ENCODE measurements at places on chromosomes 11 and 22.

- no peak for DNase-seq
These were observed 68.6 kb downstream of the PARVB start for GRCh38 chr22:44092636-44093220.

- no peak for DNase-seq
These were observed 30.7 kb upstream of the KCNQ1OT1 start for GRCh38 chr11:2730272-2731129.

- DNase-seq: no peak
These were observed 280.5 kb downstream of the TBC1D22A start for GRCh38 chr22:47042861-47043496.

GRCh38 chr11:105051559-105051958, 6.4 kb upstream of the CARD16 start:
- no peak for DNase-seq

GRCh38 chr11:57426439-57426928, 437 bp downstream of the SLC43A3 start:
- peak; percentile 28 for DNase-seq

DNA sequence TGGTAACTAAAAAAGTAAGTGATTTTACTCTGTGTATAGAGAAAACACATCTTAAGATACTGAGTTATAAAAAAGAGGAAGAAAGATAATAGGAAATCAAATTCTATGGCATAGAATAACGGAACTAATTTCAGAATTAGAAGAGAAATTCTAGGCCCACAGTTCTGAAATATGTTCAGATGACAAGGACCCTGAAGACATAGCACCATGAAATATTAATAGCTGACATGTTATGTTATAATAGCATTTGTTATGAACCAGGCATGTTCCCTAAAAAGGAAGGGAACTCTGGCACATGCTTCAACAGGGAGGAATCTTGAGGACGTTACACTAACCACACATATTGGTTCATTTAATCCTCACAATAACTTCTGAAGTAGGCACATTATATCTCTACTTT, 32.7 kb downstream of the PRDM10 start:
- DNase-seq: no peak

GRCh38 chr22:42931421-42932196, 74.5 kb upstream of the ARFGAP3 start:
- no peak for DNase-seq

DNA sequence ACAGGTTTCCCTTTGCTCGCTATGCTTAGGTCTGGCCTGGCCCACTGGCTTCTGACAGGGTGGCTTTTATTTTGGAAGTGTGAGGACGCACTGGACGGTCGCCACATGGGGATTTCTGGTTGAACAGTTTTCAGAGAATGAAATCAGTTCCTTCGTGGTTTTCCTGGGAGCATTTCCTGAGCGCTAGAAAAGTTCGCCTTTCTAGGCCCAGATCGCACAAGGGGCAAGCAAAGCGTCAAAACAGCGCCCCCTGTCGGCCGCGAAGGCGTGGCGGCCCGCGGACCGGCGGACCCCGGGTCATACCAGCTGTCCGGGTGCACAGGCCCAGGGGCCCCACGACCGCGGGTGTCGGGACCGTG, 12.7 kb upstream of the CYP2R1 start:
- DNase-seq: peak; percentile 90

GRCh38 chr11:119482521-119483011, 59.6 kb upstream of the THY1 start:
- no peak for DNase-seq

GRCh38 chr11:133162227-133162626, 370.1 kb downstream of the OPCML start:
- no peak for DNase-seq

- no peak for DNase-seq
These were observed 99.4 kb downstream of the APIP start for GRCh38 chr11:34816698-34817213.

DNA sequence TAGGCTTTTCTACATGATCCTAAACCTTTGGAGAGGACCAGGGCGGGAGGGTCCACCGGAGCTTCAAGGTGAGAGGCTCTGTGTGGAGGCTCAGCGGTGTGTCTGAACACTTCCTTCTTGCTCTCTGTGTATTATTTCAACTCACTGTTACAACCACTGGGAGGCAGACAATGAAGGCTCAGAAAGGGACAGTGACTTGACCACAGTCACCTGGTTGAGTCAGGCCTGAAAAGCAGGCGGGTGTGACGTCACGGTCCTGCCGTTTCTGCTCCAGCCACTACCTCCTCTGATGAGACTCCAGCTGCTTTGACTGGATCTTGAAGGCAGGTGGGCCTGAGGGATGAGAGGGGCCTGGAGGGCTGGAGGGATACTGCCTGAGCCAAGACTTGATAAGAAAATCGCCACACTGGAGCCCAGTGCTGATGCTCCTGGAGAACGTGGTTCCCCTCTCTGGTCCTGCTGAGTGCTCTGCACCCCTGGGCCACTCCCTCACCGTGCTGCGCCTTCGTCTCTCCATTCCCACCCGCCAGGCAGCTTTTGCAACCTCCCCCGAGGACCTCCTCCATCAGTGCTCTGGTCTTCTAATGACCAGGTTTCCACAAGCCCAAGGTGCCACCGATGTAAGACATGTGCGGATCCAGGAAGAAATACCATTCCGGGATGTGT, 27.9 kb downstream of the KCNC1 start:
- DNase-seq: no peak

- no peak for DNase-seq
These were observed 86.5 kb upstream of the HTATIP2 start for GRCh38 chr11:20277014-20277413.

DNA sequence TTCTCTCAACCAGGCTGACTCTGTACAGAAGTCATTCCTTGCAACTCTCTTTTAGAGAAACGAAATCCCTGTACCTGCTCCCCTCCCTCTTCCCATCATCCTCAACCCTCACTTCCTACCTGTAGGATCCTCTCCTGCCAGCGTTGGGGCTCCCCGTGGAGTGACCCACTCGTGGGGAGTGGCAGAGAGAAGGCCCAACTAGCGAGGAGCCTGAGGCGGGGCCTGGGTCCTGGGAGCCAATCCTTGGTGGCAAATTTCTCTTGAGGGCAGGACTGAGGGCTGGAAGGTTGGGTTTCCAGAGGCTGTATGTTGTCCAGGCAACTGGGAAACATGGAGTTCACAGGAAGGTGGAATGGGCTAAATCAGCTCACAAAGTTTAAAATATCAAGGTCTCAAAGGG, 10.4 kb downstream of the NHERF4 start:
- DNase-seq: no peak

GRCh38 chr22:31036671-31037550, 44.2 kb upstream of the SMTN start:
- DNase-seq: no peak

DNA sequence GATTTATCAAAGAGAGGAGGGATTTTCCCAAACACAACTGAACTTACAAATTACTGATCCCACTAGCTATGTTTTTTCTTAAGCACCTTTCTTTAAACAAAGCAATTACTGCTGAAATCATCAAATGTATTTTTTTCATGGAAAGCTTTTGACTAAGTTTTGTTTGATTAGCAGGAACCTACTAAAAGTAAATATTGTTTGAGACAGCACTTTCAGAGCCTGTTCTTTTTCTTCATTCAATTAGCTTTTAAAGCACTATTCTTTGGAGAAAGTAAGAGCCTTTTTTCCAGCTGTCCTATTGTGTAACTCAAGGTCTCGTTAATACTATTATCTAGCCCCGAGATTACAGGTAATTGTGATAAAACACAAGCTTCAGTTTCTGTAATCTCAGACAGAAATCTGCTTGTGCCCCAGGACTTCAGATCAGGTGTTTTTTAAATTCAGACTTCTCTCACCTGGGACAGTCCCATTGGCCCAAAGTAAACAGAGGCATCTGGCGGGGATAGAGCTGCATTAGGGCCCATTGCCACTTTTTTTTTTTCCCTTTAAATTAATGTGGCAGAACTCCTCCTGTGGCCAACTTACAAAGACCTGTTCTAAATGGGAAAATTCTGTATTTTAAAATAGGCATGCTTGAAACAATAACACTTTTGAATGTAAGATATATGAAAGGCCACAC, 11.0 kb downstream of the CSTPP1 start:
- DNase-seq: no peak

DNA sequence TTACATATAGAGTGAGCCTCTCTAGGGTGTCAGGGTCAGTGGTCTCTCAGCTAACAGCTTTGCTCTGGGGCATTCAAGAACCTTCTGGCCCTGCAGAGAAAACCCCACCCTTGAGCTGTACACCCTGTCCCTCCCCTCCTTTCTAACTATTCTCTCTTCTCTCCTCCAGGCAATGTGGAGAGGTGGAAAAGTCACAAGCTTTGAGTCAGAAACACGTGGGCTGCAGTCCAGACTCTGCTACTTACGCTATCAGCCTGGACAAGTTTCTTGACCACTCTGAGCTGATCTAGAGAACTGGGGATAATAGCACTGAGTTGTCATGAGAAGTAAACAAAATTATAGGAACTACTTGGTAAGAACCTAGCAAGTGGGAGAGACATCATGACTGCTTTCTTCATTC, 10.7 kb upstream of the FAM83F start:
- DNase-seq: no peak

- no peak for DNase-seq
These were observed 77.2 kb upstream of the AKIP1 start for GRCh38 chr11:8833568-8834315.

DNA sequence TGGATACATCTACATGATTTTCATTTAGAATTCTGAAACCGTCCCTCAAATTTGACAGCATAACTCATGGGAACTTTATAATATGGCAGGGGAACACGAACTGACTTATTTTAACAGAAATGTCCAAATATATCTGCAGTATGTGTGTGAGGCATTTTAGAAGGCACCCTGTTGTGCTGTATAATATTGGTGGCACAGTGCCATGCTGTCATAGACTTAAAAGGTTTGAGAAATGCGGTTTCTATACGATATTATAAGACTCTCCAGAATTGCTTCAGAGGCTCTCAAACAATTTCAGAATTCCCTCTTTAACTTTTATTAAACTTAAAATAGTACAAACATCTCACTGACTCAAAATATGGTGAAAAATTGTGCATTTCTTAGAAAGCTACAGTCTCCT, 181.6 kb downstream of the MSANTD4 start:
- no peak for DNase-seq

DNA sequence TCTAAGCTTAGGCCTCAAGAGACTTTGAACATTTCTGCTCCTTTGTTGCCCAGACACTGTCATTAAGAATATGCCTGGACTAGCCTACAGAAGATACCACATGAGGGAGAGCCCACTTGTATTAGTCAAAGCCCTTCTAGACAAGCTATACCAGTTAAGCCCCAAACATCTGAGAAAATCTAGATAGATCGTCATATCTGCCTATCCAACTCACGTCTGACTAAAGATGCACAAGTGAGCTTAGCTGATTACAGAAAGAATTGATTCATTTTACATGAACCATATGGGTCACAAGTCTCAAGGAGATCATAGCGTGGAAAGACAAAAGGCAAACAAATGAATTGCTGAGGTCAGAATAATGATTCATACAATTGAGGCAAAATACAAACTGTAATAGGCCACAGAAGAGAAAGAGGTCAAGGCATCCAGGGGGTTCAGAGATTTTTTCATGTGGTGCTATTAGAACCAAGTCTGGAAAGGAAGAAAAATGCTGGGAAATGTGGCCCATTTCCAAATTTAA, 1155.5 kb upstream of the TENM4 start:
- no peak for DNase-seq

GRCh38 chr11:26995701-26996460, 2.0 kb downstream of the FIBIN start:
- no peak for DNase-seq

GRCh38 chr22:44155115-44155514, 25.6 kb upstream of the PARVG start:
- DNase-seq: no peak

DNA sequence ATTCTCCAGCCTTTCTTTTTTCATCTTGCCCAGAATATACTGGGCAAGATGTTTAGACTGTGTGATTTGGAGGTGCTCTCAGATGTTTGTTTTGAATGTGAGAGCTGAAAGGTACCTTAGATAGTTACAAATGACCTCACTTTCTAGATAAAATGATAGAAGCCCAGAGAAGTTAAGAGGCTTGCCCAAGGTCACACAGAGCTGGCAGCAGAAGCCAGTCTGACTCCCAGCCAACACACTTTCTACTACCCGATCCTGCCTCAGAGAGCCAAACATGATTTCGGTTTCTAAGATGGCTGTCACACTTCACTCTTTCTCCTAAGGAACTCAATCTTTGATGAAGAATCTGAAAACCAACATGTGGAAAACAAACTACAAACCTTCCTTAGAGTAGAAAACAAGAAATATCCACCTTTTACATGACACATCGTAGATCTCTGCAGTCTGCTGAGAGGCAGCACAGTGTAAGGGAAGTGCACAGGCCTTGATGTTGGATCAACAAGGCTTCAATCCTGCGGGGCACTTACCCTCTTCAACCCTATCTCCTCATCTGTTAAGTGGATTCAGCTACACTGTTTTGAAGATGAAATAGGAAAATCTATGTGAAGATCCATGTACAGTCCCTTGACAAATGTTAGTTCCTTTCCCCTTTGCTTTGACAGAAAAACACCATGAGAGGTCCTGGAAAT, 58.6 kb downstream of the SYTL2 start:
- no peak for DNase-seq

DNA sequence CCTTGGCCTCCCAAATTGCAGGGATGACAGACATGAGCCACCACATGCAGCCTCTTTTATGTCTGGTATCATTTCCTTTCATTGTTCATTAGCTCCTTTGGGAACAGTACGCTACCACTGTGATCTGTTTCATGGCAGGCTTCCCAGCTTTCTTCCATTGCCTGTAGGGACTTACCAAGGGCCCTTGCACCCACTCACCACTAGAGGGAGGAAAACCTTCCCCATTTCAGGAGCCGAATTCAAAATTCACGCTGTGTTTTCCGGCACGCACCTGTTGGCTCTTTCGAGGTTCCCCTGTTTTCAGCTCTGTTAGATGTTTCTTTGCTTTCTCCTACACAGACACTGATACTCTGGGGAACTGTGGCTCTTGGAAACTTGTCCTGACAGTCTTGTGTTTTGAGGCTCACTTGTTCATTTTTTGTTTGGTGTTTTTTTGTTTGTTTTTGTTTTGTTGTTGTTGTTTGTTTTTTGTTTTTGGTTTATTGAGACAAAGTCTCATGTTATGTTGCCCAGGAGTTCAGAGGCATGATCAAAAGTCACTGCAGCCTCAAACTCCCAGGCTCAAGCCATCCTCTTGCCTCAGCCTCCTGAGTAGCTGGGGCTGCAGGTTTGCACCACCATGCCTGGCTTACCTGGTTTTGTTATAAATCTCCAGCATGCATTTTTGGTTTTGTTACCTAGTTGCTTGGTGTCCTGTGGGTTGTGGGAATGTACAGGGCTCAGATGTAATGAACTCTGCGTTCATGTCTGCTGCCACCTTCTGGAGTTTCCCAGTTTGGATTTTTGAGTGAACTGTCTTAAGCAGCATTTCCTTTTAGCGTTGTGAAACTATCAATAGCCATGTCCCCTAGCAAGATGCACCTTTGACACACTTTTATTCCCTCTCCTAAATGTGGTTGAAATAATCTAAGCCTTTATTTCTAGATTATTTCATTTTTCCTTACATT, 2.3 kb downstream of the KRTAP5-11 start:
- peak; percentile 48 for DNase-seq

- no peak for DNase-seq
These were observed 42.6 kb downstream of the APLP2 start for GRCh38 chr11:130112071-130112830.

GRCh38 chr11:65279741-65280440, 18.1 kb downstream of the POLA2 start:
- peak; percentile 78 for DNase-seq

- DNase-seq: peak; percentile 20
These were observed 16.6 kb downstream of the PIH1D2 start for GRCh38 chr11:112057170-112057569.

Measured in activated CD4-positive, alpha-beta T cell treated with anti-CD3 and anti-CD28 coated beads for 48 hours (primary cell).